ENCODE measurements at places on chromosomes 5 and 9.

GRCh38 chr9:9919174-9919775 lies 693.5 kb downstream of the PTPRD start:
- no peak for DNase-seq

DNA sequence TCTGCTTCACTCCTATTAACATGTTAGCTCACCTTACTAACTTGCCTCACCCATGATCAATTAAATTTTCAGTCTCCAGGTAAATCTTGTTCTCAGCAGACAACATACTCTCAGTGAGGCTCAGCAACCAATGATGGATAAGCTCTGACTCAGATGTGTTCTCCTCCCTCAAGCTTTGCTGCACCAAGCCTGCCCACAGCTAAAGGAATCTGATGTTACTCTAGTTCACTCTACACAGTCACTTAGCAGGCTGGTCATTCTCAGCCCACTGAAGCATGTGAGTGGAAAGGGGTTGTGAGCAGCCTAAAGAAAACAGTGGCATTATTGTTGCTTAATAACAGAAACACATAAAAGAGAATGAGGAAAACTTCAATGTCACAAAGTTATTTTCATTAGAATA lies 37.3 kb upstream of the CTNND2 start:
- no peak for DNase-seq

DNA sequence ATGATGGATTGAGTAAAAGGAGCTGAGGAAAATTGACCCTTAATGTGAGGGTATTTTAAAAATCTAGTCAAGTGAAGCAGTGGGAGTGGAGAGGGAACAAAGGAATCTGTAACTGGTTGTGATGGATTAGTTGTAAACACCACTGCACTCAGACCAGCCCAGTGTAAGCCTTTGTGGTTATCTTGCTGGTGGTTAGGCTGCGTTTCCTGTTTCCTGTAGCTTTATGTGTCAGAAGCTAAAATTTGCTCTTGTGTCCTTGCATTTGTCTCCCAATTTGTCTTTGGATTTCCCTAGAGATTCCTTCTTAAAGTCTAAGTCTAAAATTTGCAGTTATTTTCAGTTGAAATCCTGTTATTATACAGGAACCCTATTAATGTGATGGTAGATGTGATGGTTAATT lies 6.3 kb downstream of the IFNA21 start:
- DNase-seq, result peak; percentile 24

- DNase-seq, result no peak
These were observed 425 bp upstream of the EGFL7 start for GRCh38 chr9:136662326-136662655.

- no peak for DNase-seq
These were observed 474.2 kb upstream of the FTMT start for GRCh38 chr5:121377461-121377860.

DNA sequence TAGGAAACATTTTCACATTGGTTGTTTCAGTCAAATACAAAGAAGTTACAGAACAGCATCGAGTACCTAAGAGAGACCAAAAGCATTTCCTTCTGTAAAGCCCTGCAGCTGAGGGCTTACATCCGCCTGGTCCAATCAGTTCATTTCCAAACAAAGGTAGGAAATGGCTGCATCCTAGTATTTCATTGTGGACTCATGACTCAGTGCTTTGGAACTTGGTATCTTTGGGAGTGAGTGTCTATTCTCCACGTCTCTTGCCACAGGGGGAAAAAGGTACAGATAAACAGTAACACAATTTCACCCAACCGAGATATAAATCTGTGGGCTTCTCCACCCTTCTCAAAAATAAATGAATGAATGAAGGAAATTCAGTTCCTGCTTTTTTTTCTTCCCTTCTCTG lies 75.4 kb downstream of the NFIB start:
- DNase-seq, result no peak

- DNase-seq, result no peak
These were observed 161.5 kb downstream of the SEC61B start for GRCh38 chr9:99383536-99383935.

DNA sequence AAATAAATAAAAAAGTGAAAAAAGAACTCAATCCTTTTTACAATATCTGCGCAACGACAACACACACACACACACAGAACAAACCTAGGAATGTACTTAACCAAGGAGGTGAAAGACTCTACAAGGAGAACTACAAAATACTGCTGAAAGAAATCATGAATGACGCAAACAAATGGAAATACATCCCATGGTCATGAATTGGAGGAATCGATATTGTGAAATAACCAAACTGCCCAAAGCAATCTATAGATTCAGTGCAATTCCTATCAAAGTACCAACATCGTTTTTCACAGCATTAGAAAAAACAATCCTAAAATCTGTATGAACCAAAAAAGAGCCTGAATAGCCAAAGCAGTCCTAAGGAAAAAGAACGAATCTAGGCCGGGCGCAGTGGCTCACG lies 29.9 kb upstream of the NRARP start:
- DNase-seq, result no peak

- peak; percentile 60 for DNase-seq
These were observed 46.2 kb upstream of the DENND4C start for GRCh38 chr9:19184144-19184917.

GRCh38 chr5:58544195-58544594 lies 38.7 kb upstream of the RAB3C start:
- DNase-seq, result no peak

DNA sequence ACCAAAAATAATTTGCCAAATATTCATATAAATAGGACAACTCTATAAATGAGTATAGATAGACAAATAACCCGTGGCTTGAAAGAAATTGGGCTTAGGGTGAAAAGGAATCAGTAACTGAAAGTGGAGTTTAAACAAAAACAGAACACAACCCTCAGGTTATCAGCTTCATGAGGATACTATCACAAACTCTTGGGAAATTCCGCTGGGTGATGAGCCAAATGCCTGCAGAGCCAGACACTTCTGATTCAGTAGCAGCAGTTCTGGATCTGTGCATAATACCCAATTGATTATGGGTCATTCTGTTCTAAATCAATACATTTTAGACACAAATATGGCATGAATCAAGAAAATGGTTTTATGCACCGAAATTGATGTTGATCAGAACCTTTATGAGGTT lies 72.4 kb downstream of the CAMK4 start:
- DNase-seq, result no peak

DNA sequence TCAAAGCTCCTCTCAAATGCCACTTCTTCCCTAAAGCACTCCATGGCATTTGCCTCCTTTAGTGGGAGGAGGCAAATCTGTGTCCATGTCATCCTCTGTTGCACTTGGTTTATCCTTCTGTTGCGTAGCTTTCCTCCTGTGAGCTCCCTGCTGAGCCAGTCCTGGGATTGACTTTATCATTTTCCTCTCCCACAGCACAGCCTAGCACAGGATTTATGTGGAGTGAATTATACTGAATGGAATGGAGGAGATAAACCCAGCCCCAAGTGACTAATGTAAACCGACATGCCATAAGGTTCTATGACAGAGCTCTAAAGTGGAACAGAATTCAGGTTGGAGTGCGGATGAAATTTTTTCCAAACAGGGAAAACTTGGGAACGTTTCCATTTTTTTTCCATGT lies 26.4 kb upstream of the TOMM5 start:
- no peak for DNase-seq

- no peak for DNase-seq
These were observed 42.8 kb upstream of the GDNF start for GRCh38 chr5:37882636-37883035.

DNA sequence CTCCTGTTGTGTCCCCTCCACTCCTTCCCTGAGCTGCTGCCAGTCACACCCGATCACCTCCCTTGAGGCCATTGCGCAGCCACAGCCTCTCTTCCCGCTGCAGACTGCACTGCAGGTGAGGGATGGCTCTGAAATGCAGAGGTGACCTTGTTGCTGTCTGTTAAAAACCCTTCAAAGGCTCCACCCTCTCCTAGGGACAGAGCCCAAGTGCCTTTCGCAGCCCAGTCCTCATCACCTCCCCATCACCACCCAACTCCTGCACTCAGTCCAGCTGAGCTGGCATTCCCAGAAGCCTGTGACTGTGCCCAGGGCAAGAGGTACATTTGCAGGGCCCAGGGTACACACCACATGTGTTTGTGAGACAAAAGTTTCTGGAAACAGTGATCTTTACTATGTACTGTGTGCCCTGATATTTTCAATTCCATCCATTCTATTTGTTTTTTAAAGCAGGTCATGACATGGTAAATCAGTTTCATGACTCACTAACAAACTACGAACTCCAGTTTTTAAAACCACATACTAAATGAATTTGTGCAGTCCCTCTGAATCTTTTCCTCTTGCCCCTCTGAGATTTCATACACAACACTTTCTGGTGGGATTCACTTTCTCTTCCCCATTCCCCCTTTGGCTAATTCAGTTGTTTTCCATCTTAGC lies 73.0 kb upstream of the SPOCK1 start:
- DNase-seq, result no peak

DNA sequence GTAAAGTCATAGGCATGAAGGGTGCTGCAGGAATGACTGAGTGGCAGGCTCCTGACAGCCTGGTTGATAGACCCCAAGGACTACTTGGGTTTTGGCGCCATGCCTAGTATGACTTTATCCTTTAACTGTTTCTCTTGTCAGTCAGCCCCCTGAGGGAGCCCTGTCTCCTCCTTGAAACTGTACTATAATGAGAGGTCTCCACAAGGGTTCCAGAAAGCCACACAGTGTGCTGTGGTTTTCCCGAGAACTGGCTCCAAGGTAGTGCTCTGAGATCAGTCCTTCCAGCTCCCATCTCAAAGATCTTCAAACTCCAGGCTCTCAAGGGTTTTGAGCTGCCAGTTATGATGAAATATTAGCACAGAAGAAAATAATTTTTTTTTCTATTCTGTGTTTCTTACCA lies 26.7 kb upstream of the TNC start:
- no peak for DNase-seq

- DNase-seq, result no peak
These were observed 9.3 kb downstream of the TPPP start for GRCh38 chr5:683551-684481.

- no peak for DNase-seq
These were observed 202.5 kb upstream of the TRIM32 start for GRCh38 chr9:116484492-116485061.

DNA sequence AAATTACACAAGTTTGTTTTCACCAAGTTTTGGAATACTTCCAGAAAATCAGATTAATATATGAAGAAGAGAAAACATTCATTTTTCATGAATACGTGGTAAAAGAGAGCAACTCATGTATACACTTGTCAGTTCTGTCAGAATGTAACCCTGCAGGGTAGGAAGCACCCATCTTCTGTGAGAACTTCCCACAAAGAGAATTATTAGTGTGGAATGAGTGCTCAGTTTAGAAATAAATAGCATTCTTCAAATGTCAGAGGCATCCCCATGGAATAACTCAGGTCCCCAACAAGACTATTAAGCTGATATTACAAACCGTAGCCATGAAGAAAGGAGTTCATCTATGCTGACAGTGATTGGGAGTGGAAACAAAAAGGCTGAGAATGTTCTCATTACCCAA lies 45.2 kb downstream of the EPB41L4A start:
- no peak for DNase-seq

- DNase-seq, result no peak
These were observed 133.7 kb downstream of the GPBP1 start for GRCh38 chr5:57307516-57307915.

GRCh38 chr5:126926187-126926586 lies 104.2 kb downstream of the MARCHF3 start:
- DNase-seq, result no peak

DNA sequence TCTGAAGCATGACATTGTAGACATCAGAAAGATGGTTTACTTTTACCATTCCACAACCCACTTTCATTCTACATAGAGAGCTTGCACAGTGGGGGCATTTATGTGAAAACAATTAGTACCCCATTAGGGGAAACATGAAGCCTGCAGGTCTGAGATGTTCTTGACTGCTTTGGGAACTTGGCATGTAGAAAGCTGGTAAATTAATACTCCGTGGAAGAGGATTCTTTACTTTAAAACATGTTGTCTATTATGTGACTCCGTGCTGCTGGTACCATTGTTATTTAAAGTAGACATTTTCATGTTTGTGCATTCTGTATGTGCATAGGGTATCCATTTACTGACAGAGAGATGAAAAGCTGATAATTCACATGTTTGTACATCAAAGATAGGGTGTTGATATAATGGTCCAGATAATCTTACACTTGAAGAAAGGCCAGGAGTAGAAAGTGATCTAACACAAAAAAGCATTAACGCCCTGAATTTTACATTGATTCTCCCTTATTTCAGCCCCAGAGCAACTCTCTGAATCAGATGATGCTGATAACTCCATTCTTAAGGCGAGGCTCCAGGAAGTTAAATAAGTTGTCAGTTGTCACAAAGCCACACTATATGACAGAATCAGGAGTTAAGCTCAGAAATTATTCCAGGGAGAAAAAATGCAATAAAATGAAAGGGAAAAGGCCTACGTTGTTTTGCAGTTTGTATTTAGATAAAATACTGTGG lies 50.1 kb upstream of the CD180 start:
- DNase-seq, result peak; percentile 46

DNA sequence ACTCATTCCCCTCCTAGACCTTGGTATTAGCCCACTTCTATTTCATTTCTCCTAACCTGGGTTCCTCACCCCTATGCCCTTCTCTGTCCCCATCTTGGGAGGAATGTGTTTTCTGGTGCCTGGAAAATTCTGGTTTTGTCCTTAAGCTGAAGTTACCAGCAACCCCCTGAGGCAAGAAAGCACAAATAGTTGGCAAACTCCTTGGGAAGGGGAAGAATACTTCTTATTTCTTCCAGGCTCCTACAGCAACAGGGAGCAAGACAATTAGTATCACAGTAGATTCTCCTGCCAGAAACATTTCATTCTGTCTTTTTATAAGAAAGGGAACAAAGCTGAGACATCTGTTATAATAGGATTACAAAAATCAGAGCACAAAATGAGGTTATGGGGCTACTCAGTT lies 142.5 kb downstream of the SNCAIP start:
- DNase-seq, result no peak

DNA sequence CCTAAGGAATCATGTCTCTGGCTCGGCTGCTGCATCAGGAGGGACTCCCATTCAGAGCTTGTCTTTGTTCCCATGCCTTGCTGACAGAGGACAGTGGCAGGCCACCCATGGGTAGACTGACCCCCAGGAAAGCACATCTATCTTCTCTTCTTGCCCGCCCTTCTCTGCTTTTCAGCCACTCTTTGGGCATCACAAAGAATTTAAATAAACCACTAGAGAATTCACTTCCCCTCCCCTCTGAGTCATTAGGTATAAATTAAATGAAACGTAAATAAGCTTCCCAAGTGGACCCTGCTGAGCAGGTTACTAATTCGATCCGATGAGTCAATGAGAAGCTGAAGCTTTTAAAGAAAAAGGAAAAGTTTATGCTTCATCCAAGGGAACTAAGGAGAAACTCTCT lies 97.0 kb downstream of the DRD1 start:
- DNase-seq, result no peak

DNA sequence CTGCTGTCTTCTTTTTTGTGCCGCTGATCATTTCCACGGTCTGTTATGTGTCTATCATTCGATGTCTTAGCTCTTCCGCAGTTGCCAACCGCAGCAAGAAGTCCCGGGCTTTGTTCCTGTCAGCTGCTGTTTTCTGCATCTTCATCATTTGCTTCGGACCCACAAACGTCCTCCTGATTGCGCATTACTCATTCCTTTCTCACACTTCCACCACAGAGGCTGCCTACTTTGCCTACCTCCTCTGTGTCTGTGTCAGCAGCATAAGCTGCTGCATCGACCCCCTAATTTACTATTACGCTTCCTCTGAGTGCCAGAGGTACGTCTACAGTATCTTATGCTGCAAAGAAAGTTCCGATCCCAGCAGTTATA lies 17.1 kb downstream of the F2R start:
- DNase-seq, result no peak

GRCh38 chr9:33289936-33290246 lies 425 bp upstream of the NFX1 start:
- no peak for DNase-seq

GRCh38 chr5:4042311-4042710 lies 446.7 kb downstream of the IRX1 start:
- no peak for DNase-seq

- DNase-seq, result no peak
These were observed 29.9 kb downstream of the SLC6A18 start for GRCh38 chr5:1255081-1255561.

Data from pons (tissue), 1 donor.